Activated T-helper 17 cell treated with anti-CD3 and anti-CD28 coated beads, Interleukin-2, amount 50 U/mL, for 72 hours (primary cell): ENCODE measurements at places on chromosomes 7 and 10. TPM values are rescaled to one million over a fixed set of nuclear protein-coding genes. Genes with fewer than 3 reads are reported as not detected.

TBX20 gene
- not detected for total RNA-seq

FBXL13 gene
- 0.45 TPM for total RNA-seq

SH2B2 gene
- 14.2 TPM for total RNA-seq

SLC16A12 gene
- not detected for total RNA-seq

MET gene
- total RNA-seq = 0.08 TPM

PARD3 gene
- total RNA-seq = 0.13 TPM

GLI3 gene
- total RNA-seq = 0.17 TPM

FZD8 gene
- total RNA-seq = 0.39 TPM

DPYSL4 gene
- 14.3 TPM for total RNA-seq

PNLIPRP2 gene
- not detected for total RNA-seq

EPHB6 gene
- total RNA-seq = 8.0 TPM

FOXI2 gene
- not detected for total RNA-seq

PON3 gene
- not detected for total RNA-seq

SOSTDC1 gene
- not detected for total RNA-seq

CDHR1 gene
- total RNA-seq = 0.11 TPM

DPY19L1 gene
- 17.9 TPM for total RNA-seq

ZNF736 gene
- 22.8 TPM for total RNA-seq

PCLO gene
- not detected for total RNA-seq

MOSPD3 gene
- 21.0 TPM for total RNA-seq

AMPH gene
- total RNA-seq = not detected

SPDYE18 gene
- total RNA-seq = not detected

ACTL6B gene
- total RNA-seq = not detected

TAS2R41 gene
- total RNA-seq = not detected

ARHGAP22 gene
- total RNA-seq = 0.32 TPM
